ENCODE measurements at places on chromosomes 4 and X.

- no peak for DNase-seq
Observed at GRCh38 chrX:19647731-19648588, 132.7 kb upstream of the MAP3K15 start.

- DNase-seq, result peak; percentile 34
Observed at GRCh38 chr4:156805696-156806095, 165.9 kb downstream of the PDGFC start.

GRCh38 chr4:64940698-64941097 lies 531.4 kb upstream of the TECRL start:
- peak; percentile 1 for DNase-seq

DNA sequence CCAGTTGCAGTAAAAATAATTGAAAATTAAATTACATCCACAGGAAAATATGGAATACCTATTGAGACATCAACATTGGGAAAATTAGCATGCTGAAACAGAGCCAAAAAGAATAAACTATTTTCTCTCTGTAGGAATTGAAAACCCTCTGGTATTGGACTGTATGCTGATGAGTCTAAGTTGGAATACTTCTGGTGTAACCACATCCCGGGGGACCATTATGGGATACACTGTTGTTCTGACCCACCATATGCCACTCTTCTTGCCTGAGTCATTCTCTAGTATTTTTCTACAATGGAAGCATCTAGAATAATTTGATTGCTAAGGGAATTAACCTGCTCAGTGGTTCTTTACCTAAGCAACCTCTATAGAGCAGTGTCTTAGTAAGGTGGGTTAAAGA lies 640.7 kb upstream of the AGA start:
- no peak for DNase-seq

DNA sequence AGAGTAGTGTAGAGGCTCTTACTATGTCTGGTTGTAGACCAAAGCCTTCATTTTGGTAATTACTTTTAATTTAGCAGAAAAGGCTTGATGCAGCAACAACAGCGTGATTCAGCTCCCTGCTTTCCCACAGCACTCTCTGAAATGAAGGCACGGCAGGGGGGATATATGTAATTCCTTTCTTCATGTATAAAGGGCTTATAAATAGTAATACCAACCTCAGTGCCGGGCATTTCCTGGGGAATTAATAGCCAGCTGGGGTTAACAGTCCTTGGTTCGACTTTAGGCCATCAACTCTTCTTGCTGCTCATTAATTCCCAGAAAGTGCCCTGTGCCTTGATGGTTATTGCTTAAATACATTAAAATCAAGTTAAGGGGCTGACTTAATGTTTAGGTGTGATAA lies 669.0 kb downstream of the ZNF674 start:
- DNase-seq, result peak; percentile 9

DNA sequence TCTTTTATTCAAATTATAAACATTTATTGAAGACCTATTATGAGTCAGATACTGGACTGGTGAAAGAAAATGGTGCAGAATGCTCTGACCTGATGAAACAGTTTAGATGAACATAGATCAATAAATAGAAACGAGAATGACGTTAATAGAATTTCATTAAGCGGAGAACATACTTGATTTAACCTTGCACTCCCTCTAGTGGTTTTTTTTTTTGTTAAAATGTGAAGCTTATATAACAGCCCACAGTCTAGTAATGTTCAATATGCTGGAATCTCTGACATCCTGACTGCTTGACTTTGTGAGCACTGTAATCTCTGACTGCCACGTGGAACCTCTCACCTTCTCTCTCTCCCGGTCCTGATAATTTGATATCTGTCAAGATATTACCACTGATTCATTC lies 32.3 kb downstream of the HDAC8 start:
- peak; percentile 52 for DNase-seq

DNA sequence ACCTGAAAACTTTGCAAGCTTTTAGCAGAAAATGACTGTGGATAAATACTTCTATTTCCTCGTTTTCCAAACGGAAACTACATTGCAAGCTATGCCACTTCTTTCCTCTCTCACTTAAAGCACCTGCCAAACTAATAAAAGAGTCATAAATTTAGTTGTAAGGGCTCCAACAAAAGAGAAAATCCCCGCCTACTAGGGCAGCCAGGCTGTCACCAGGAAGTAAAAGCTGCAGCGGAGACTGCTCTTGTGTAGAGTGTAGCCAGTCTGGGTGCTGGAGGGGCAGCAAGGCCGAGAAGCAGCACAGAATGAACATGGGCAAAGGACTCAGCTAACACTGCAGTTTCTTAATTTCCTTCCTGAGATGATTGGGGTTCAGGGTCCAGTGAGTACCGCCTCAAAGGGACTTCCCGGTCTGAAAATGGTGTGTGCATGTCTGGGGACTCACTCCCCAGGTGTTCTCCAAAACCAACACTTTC lies 89.3 kb upstream of the MAML3 start:
- no peak for DNase-seq

DNA sequence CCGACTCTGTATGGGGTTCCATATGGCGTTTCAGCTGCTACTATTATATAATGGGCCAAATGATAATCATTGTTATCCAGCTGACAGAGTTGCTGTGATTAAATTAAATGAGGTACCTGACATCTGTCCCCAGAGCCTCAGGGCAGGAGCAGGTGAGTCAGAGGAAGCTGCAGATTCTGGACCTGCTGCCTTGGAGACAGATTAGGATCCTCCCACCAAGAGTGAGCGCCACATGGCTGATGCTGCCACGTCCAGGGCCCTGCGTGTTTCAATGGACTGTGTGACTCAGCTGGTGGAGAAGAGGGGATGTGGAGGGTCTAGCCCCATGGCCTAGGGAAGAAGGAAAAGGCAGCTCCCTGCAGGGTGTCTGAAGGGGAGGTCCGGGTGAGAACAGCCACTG lies 28.3 kb upstream of the UXT start:
- DNase-seq, result no peak

DNA sequence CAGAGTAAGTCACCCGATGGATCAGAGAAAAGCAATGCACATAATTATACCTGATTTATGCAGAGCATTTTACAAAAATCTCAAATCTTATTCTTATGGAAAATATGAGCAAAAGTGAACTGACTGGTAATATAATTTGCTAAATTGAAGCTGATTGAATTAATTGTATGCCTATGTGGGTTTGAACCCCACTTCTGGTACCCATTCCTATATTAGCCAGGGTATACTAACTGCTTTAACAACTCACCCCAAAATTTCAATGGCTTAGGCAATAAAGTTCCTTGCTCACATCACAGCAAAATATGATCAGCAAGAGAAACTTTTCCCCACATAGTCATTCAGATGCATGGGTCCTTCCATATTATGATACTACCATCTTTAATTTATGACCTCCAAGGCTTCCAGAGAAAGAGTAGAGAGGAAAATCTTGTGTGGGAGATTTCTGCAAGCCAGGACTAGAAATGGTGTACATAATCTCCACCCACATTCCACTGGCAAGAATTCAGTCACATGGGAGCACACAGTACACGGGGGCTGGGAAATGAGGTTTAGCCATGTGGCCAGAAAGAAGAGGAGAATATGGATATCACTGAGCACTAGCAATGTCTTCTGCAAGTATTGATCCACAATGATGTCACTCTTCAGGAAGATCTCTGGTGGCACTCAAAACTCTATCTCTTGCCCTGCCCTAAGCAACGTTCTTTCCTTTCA lies 640.7 kb downstream of the BCOR start:
- peak; percentile 25 for DNase-seq

All from choroid plexus epithelial cell (primary cell).